ENCODE measurements at places on chromosomes 16 and 17. TPM values are rescaled to one million over a fixed set of nuclear protein-coding genes. Genes with fewer than 3 reads are reported as not detected.
A peak's percentile ranks its signal among the peaks of the same experiment; 100 is the strongest.

ITGB3 gene
- 5.0 TPM for polyA plus RNA-seq

INCA1 gene
- polyA plus RNA-seq, result 5.1 TPM

MFSD6L gene
- polyA plus RNA-seq, result 0.08 TPM

GRCh38 chr17:40542558-40543411 lies 22.5 kb downstream of the CCR7 start:
- peak; percentile 90 for DNase-seq

- DNase-seq, result no peak
Observed at GRCh38 chr16:72195609-72196008, 23.7 kb upstream of the PMFBP1 start.

- DNase-seq, result peak; percentile 68
Observed at GRCh38 chr17:42681976-42682721, at the start of gene CNTNAP1. CNTNAP1 (plus strand) TSS chr17:42682531; CDS start chr17:42682830, 299 bp downstream.
